ENCODE measurements at places on chromosomes 5 and 9.

DNA sequence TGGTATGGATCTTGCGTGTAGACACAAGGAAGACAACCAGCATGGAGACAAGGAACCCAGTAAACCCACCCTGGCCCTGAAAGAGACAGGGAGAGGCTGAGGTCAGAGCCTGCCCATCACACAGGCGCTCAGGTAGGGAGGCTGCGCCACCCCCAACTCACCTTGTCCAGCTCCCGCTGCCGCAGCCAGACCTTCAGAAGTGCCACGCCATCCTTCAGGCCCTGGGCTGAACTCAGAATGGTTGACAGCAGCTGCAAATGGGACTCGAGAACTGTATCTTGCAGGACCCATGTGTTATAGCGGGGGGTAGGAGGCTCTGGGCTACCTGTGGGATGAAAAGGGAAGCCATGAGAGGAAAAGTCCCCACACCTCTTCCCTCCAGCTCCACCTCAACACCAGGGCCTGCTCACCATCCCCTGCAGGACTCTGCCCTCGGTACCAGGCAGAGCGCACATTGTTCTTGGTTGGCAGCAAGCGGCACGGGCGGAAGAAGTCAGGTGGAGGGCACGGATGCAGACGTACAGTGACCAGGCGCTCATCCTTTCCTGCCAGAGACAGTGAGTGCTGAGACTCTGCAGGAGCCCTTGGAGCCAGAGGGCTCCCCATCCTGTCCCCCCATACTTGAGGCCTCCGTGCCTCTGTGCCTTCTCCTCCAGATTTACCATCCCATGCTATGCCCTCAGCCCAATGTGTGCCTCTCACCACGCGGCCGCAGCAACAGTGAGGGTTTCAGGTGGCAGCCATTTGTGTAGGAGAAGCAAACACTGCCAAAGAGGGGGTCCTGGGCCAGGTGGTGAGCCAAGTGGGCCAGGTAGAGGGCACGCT lies 4.7 kb downstream of the NOL6 start:
- DNase-seq = peak; percentile 61

DNA sequence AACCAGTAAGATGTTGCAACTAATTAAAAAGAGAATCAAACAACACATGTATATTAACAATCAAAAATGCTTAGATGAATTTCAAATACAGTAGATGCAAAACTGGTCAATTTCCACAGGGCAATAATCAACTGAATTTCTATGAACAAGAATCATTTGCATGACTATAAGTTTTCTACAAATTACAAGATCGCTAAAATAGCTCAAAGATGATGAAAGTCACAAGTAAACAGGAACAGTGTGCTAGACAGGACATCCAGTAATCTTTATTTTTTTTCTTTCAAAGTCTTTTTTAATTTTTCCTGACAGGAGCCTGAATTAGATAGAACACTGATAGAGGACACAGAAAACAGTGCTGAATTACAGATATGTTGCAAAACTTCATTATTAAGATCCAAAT lies 608.2 kb upstream of the DAB2 start:
- DNase-seq = no peak

- DNase-seq = no peak
Measured at GRCh38 chr9:131122158-131122557, 3.2 kb upstream of the NUP214 start.

DNA sequence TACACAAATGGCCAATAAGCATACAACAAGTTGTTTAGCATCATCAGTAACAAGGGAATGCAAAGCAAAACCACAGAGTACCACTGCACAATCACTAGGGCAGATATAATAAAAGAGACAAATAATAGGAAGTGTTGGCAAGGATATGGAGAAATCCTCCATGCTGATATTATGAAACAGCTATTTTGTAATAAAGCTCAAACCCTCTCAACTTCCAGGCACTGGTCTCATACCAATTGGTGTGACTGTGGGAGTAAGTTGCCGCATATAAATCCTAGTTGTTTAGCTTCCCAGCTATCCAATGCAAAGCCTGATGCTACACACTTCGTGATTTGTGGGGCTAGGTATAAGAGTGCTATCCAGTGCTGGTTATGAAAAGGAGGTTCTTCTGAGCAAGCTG lies 88.6 kb downstream of the SMIM23 start:
- DNase-seq = no peak

DNA sequence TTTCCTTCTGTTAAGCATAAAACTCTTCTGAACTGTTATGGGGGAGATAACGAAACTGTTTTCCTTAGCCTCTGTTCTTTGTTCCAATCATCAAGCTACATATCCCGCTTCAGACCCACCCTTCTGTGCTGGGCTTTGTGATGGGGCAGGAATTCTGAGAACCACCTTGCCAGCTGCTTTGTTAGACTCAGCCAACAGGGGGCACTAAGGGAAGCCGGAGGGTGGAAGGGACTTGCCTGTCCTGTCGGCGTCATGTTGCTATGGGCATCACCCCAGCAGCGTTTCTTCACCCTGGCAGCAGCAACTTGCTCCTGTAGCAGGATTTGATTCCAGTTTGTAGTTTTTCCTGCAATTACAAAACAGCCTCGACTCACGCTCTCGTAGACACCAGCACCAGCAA lies 169.1 kb downstream of the CAAP1 start:
- no peak for DNase-seq

GRCh38 chr9:124296094-124296493 lies 38.3 kb downstream of the NEK6 start:
- no peak for DNase-seq
